ENCODE measurements at places on chromosomes 2 and 18.

GRCh38 chr2:181348107-181348837 lies 108.9 kb upstream of the ITGA4 start:
- DNase-seq = no peak

DNA sequence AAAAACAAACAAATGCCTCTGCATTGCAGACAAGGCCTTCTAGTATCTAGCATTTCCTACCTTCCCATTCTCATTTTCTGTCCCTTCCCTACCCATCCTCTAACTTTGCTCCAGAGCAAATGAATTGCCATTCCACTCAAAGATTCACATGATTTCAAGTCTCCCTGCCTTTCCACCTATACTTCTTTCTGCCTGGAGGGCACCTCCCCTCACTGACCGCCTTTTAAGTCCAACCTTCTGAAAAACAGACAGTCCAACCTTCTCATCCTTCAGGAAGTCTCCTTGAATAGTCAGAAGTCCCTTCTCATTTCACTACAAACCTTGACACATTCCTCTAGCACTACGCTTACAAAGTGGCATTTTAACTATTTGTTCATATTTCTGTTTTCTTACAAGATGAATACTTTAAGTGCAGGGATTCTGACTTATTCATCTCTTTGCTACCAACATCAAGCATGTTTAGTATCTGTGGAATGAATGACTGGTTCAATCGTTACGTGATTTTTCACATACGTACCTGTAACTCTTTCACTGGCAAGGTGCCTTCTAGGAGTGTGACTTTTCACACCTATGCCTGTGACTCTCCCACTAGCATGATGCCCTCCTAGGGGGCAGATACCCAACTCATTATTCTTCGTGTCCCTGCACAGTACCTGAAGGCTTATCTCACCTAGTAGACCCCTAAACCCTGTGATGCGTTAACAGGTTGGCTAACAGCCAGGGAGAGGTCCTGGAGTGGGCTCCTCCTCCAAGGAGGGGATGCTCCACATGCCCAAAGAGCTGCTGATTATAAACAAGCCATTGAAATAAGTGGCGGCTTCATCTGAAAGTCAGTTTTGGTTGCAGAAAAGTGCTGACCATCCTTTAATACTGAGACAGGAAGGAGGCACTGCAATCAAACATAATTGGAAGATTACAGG lies 356.2 kb downstream of the MYCN start:
- no peak for DNase-seq

- DNase-seq = no peak
These were observed 42.0 kb upstream of the CREB1 start for GRCh38 chr2:207487650-207488311.

GRCh38 chr2:173690349-173690748 lies 274.8 kb downstream of the SP3 start:
- no peak for DNase-seq

DNA sequence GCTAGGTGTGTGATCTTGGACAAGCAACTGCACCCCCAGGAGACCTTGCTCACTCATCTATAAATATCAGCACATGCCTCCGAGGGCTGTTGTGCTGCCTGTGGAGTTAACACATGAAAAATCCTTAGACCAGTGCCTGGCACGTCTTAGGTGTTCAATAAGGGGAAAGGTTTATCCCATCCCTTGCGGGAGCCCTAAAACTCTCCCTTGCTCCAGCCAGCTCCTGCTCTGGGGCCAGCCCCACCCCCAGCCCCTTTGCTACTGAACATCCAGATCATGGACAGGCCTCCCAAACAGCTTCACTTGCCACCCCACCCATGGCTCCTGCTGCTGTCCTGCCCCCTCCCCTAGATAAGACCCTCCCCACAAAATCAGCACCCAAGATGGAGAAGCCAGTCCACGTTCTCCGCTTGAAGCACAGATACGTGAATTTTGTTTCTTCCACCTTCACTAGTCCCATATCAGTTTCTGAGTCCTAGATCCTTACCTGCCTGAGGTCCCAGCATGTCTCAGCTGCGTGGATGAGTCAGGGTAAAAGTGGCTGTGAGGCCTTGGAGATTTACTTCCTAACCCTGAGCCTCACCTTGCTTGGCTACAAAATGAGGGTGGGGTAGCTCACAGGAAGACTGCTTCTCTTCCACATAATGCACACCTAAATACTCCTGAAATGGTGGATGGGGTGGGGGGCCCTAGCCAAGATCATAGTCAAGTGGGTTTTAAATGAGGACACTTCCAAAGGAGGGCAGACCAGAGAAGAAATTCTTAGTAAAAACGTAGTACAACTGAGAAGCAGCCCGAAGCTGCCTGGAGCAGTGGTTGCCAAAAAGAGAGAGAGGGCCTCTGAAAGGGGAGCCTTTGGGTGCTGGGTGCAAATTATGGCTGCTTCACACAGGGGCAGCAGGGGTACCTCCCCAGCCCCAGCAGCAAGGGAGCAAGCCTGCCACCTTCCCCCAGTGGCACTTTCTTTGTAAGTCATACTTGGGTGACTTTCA lies 40.4 kb downstream of the C1QL2 start:
- no peak for DNase-seq

DNA sequence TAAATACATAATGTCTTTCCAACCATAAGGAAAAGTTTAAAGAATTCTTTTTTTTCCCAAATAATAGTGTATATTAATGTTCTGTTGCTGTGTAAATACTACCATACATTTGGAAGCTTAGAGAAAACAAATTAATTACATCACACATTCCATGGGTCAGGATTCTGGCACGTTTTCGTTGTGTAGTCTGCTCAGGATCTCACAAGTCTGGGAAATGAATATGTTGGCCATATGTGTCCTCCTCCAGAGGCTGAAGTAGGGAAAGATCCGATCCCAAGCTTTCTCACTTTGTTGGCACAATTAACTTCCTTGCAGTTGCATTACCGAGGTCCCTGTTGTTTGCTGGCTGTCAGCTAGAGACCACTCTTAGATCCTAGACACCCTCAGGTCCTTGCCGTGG lies 83.9 kb downstream of the RPRM start:
- no peak for DNase-seq

- peak; percentile 17 for DNase-seq
These were observed 68.8 kb downstream of the DOK6 start for GRCh38 chr18:69469444-69469919.

- DNase-seq = no peak
These were observed 339.4 kb downstream of the DCC start for GRCh38 chr18:52679354-52679753.

DNA sequence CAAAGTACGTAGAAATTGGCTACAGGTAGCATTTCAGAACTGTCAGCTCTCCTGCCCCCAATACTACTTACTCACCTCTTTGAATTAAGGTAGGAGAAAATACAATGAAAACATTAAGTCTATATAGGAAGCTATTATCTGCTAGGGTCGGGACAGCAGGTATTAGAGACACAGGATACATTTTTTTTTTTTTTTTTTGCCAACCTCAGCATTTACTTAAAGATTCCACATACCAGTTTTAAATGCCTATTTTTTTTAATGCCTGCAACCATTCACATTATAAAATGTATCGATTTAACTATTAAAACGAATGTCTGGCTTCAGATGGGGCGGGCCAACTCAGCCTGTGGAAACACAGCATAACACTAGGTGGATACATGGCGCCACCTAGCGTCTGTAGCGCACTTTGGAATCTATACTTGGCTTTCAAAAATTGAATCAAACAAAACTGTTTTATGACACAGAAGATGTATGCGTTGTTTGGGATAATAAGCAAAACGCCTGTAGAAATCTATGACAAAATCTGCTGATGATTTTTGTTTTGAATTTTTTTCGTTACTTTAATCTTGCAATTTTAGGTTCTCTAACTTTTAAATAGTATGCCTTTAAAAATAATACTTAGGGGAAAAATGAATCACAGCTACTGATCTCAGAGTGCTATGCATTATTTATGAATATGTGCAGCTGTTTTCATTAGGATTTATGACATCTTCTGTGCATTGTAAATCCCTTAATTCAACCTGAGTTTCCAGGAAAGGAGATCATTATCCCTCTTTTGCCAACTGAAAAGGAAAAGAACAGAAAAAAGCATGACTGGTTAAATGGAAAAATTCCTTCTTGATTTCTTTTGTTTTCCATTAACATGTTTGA lies 261.0 kb downstream of the NYAP2 start:
- peak; percentile 69 for DNase-seq

DNA sequence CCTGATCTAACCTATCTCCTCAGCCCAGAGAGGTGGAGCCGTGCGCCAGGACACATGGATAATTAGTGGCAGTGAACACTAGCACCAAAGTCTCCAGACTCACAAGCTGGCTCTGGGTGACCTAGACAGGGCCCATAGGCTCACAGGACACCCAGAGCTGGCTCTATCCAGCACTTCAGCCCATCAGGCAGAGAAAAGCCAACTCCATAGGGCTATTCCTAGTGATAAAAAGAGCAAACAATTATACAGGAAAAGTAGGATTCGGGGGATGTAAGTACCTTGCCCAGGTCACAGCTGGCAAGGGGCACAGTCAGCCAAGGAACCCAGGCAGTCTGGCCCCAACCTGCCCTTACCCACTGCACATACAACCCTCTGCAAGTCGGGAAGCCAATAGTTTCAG lies 178.6 kb downstream of the TNS1 start:
- no peak for DNase-seq

- DNase-seq = no peak
These were observed 14.7 kb downstream of the CDC42EP3 start for GRCh38 chr2:37656512-37657423.

- DNase-seq = no peak
These were observed 2.3 kb downstream of the GPR155 start for GRCh38 chr2:174484573-174484972.

GRCh38 chr2:65128297-65129190 lies 1.4 kb downstream of the RAB1A start:
- DNase-seq = no peak

- DNase-seq = no peak
These were observed 116.0 kb upstream of the EPC2 start for GRCh38 chr2:148528356-148529064.

DNA sequence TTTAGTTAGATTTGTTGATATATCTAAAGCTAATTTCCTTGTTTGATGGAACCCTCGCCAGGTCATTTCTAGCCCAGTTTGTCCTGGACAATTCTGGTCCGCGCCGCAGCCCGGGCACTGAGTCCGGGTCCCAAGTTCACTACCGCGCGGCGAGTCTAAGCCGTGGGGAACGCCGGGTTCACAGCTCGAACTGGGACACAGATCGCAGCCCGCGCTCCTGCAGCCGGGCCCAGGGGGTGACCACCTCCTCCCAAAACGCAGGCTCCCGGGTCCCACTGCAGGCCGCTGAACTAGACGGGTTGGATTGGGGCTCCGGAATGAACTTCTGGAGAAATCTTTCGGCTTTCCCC lies 681 bp downstream of the ACADL start:
- DNase-seq = peak; percentile 27

- no peak for DNase-seq
These were observed 29.2 kb upstream of the STK17B start for GRCh38 chr2:196200557-196200956.
